Activated T-helper 1 cell treated with anti-CD3 and anti-CD28 coated beads, Interleukin-2, amount 50 U/mL, for 16 hours (primary cell): ENCODE measurements at places on chromosomes 7 and 10.

- no peak for DNase-seq
These were observed 43.0 kb downstream of the SUFU start for GRCh38 chr10:102546606-102547320.

- no peak for DNase-seq
These were observed 12.8 kb downstream of the CRYGN start for GRCh38 chr7:151426904-151427704.

DNA sequence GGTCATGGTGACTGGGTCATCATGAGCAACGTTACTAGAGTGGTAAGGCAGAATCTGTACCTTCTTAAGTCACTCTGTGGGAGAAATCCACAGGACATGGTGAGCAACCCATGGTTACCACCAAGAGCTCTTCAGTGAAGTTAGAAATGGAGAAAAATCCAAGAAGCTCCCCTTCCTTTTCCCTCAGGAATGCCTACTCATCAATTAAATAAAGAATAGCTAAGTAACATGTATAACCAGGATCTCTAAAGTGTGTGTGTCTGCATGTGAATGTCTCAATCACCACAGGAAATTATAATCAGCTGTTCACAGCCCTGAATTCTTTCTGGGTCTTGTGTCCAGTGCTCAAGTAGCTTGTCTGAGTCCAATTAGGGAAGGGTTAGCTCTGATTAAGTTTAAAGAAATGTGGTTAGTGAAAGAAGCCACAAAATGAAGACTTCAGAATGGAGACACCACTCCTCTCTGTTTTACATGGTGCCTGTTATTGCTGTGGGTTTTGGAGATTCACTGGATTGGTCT is 73.2 kb downstream of the SEM1 start:
- DNase-seq: no peak

GRCh38 chr10:95532536-95532935 is 28.6 kb downstream of the SORBS1 start:
- no peak for DNase-seq

DNA sequence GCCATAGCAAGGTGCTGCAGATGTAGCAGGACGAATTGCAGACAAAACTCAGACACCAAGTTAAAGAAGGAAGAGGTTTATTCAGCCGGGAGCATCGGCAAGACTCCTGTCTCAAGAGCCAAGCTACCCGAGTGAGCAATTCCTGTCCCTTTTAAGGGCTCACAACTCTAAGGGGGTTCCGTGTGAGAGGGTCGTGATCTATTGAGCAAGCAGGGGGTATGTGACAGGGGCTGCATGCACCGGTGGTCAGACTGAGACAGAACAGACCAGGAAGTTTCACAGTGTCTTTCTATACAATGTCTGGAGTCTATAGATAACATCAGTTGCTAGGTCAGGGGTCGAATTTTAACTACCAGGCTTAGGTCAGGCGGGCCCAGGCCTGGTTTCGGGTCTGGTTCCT is 222.0 kb upstream of the C7orf33 start:
- DNase-seq: no peak

DNA sequence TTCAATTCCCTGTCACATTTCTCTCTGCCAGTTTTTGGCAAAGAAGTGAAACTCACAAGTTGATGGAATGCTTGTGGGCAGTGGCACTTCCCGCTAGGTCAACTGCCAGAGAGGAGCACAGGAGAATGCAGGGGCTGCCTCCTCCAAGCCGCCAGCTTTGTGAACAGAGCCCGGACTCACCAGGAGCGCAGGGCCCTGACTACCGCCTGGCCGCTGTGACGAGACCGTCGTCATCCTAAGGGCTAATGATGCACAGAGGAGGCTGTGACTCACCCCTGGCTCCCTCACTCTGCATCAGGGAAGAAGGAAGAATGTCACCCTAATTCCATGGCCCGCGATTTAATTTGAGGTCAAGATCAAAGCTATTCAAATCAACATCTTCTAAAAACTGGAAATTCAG is 123.9 kb downstream of the TAX1BP1 start:
- no peak for DNase-seq

DNA sequence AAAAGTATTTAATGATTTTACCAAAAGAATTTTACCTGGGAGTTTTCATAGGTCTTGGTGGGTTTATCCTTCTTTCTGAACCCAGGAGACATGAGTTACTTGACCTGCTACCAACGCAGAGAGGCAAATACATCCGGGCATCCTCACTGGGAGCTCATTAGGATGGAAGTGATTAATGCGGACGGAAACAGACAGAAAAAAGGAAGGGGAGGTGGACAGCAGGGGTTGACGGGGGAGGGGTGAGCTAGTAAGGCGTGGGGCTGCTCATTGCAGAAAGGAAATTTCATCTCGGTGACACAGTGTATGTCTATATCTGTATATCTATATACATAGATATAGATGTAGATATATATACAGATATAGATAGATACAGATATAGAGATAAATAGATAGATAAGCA is 408.2 kb upstream of the ADARB2 start:
- no peak for DNase-seq
